ENCODE measurements at places on chromosomes 5 and 9. TPM values are rescaled to one million over a fixed set of nuclear protein-coding genes. Genes with fewer than 3 reads are reported as not detected.

- peak; percentile 60 for DNase-seq
These were observed 212.4 kb upstream of the C9orf72 start for GRCh38 chr9:27785714-27786100.

DNA sequence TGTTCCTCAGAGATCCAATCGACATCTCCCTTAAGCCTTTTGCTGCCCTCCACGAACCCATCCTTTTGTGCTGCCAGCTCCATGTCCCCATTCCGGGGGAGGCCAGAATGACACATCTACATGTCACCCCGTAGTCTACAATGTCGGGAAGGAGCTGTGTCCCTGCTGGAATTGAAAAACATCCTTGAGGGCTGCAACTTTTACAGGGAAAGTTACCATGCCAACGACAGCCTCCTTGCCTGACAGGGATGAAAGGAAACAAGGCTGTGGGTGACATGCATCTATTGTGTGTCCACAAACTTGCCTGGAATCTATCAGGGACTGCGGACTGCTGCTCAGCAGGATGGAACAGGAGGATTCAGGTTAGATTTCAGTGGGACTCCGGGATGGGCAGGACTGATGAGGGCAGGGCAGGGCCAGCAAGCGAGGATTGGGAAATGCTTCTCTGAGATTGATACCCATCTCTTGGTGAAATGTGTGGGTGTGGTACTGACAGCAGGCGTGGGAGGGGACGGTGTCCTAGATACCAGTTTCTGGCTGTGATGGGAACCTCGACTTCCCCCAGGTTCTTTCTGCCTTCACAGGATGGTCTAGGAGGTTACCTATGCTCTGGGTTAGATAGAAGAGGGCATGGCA, 25.5 kb downstream of the EGR1 start:
- no peak for DNase-seq

GRCh38 chr5:17180330-17180843, 37.0 kb upstream of the BASP1 start:
- DNase-seq: no peak

PHF2 gene
- 22.4 TPM for total RNA-seq

C9orf50 gene
- total RNA-seq: not detected

SLC26A2 gene
- 9.0 TPM for total RNA-seq
